A673 (cell line): ENCODE measurements at places on chromosomes 1 and 21. TPM values are rescaled to one million over a fixed set of nuclear protein-coding genes. Genes with fewer than 3 reads are reported as not detected.

Gene MRPL55
- 60.4 and 70.8 TPM in 2 replicates for total RNA-seq

GRCh38 chr1:106613068-106613467 lies 443.4 kb upstream of the PRMT6 start:
- DNase-seq: peak; percentile 66

GRCh38 chr1:205494115-205494514 lies 10.4 kb upstream of the CDK18 start:
- no peak for DNase-seq

GRCh38 chr1:180181048-180181447 lies 26.4 kb downstream of the QSOX1 start:
- DNase-seq: peak; percentile 58

Gene RASSF5
- 0.75 and 1.3 TPM in 2 replicates for total RNA-seq

- DNase-seq: no peak
Observed at GRCh38 chr21:35208810-35209517, 159.9 kb upstream of the RUNX1 start.

GRCh38 chr1:145962157-145963102 lies 1.9 kb downstream of the ANKRD34A start:
- DNase-seq: peak; percentile 54

Gene CALML6
- 0.28 TPM in 1 of 2 replicates, not detected in the other for total RNA-seq

GRCh38 chr1:212879947-212880690 lies 22.0 kb downstream of the FLVCR1 start:
- DNase-seq: no peak

DNA sequence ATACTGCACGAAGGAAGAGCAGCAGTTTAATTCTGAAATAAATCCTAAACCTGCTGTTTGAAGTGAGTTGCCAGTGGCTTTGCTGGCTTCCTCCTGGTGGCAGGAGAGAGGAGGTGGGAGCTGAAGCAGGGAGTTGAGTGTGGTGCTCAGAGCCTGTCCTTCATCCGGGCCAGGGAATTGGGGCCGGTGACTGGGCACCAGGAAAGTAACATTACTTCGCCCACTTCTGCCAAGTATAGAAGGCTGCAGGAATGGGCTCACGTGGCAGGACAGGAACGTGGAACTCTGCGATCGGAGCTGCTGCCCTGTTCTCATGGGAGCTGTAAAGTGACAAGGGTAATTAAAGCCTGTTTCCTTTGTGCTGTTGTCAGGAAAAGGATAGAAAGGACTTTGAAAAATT lies 8.7 kb downstream of the TOR3A start:
- DNase-seq: peak; percentile 83

Gene CBS
- 126 and 166 TPM in 2 replicates for total RNA-seq

GRCh38 chr1:79006564-79006963 lies at the start of gene ADGRL4:
Gene ADGRL4, minus strand, starts transcription at chr1:79006730. Its CDS starts 76 bp downstream, at chr1:79006654.
- no peak for DNase-seq

- DNase-seq: peak; percentile 61
Observed at GRCh38 chr1:215599418-215600074, 32.4 kb downstream of the KCTD3 start.

DNA sequence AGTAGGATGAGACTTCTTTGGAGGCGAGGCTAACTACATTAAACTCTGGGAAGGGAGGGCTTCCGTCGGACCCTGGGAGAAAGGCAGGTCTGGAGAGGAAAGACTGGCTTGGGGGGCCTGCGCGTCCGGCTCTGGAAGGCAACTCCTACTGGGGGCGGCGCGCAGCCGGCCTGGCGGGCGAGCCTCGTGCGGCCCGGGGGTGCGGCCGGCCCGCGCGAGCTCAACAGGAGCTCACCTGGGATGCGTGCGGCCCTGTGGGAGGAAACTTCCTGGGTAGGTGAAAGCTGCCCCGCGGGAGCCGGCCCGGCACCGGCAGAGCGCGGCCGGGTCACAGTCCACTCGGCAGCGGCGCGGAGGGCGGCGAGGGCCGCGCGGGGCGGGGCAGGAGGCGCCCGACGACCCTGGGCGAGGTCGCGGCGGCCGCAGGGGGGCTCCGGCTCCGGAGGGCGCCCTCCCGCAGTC lies 449 bp downstream of the EPS15 start:
- DNase-seq: peak; percentile 38

Gene S100A10
- total RNA-seq: 34.0 and 42.4 TPM in 2 replicates

- DNase-seq: no peak
Observed at GRCh38 chr21:41745971-41746743, 20.7 kb downstream of the RIPK4 start.

GRCh38 chr21:44389335-44389734 lies 35.9 kb downstream of the TRPM2 start:
- no peak for DNase-seq

- DNase-seq: no peak
Observed at GRCh38 chr1:64875101-64875500, 91.2 kb downstream of the JAK1 start.

Gene SPRR2E
- total RNA-seq: not detected in 2 replicates

Gene GJC2
- total RNA-seq: 0.97 and 1.3 TPM in 2 replicates

DNA sequence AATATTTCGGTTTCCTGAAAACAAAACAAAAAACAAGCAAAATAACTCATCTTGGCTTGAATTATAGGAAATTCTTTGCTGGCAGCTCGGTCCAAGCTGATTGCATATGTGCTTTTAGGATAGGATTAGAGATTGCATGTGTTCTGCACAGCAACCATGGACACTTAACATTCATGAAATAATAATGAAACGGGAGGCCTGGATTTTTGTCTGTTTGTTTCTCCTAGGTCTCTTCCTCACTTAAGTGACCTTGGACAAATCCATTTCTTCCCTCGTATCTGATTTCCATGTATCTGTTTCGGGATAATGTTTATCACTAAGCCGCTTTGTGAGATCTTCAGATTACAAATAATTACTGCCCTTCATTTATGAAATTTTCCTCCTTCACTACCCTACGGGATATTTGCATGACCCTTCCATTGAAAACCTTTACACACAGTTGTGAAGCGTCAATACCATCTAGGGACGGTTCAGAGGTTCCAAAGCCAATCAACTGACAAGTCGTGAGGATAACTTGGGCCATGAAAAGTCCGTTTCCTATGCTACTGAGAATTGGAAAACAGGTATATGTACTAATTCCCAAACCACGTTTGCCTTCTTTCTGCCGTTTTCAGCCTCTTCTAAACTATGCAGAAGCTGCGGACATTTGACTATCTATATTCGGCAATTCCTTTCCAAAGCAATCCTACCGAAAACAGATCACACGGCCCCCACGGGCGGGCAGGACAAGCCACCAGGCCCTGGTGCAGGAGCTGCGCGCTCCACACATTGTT lies 1.3 kb upstream of the H3-3A start:
- peak; percentile 11 for DNase-seq

DNA sequence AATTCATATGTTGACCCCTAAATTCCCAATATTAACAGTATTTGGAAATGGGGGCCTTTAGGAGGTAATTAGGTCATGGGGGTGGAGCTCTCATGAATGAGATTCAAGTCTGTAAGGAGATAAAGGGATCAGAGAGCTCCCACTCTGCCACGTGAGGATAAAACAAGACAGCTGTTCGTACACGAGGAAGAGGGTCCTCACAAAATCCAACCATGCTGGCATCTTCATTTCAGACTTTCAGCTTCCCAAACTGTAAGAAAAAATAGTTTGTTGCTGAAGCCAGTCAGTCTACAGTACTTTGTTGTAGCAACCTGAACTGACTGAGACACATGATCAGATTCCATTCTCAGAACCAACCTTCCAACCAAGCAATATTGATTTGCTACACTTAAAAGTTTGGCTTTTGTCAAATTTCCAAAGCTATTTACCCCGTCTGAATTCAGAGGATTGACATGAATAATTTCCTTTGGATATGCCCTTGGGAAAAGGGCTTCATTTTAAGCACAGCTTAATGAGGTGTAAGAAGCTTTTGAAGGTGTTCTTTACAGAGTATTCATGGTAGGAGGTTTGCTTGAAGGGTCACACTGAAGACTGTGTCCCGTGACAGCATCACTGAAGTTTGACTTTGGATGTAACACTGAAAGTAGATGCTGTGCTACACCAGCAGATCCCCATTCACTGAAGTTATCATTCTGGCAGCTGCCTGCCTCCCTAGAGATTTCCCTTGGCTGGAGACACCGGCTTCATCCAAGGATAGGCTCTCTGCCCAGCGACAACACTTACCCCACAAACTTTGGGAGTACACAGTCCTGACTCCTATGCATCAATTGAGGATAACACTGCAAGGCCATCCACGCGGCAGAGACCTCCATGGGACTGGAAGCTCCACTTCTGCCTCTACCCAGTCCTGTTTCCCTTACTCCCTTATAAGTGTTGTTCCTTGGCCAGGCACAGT lies 4.9 kb upstream of the OMA1 start:
- DNase-seq: no peak

GRCh38 chr21:21559285-21560045 lies 561.3 kb downstream of the NCAM2 start:
- DNase-seq: no peak

DNA sequence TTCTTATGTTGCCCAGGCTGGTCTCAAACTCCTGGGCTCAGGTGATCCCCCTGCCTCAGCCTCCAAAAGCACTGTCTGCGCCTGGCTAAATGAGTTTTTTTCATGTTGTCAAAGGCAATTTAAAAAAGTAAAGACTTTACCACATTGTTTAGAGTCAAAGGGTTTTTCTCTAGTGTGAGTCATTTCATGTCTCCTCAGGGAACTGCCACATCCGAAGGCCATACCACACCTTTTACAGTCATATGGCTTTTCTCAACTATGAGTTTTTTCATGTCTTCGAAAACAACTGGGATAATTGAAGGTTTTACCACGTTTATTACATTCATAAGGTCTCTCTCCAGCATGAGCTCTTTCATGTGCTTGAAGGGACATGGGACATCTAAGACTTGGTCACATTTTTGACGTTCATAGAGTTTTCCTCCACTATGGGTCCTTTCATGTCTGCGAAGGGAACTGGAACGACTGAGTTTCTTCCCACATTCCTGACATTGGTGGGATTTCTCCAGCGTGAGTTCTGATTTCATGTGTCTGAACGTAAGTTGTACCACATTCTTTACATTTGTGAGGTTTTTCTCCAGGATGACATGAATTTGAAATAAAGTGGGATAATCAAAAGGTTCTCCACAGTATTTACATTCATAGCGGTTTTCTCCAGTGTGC lies 65.6 kb downstream of the UCHL5 start:
- DNase-seq: no peak

Gene SH2D5
- total RNA-seq: 1.1 and 1.9 TPM in 2 replicates

Gene DCST1
- total RNA-seq: not detected in 2 replicates

Gene TRIM45
- total RNA-seq: 3.2 and 6.7 TPM in 2 replicates

DNA sequence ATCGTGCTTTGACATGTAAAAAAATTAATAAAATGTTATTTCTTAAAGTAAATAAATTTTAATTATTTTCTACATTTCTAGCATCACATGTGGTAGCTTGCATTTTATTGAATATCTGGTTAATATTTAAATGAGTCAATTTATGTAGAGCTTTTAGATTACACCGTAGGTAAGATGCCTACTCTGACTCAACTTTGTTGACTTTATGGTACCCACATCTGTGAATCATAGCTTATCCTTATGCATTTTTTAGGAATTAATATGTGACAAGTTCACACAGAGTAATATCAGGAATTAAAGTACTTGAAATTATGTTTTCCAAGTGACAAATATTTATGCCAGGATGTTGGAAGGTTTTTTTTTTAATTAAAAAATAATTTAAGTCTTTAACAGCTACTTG lies 120.7 kb downstream of the LEPR start:
- DNase-seq: no peak

Gene PLCH2
- 0.13 TPM in 1 of 2 replicates, not detected in the other for total RNA-seq

Gene DYNLT5
- not detected in 2 replicates for total RNA-seq
